ENCODE measurements at places on chromosomes 6 and 20.

- DNase-seq: peak; percentile 21
Measured at GRCh38 chr20:50636601-50637540, 54.5 kb downstream of the RIPOR3 start.

GRCh38 chr6:119020597-119021561 is 57.6 kb downstream of the FAM184A start:
- no peak for DNase-seq

- no peak for DNase-seq
Measured at GRCh38 chr6:144217797-144218196, 67.3 kb upstream of the UTRN start.

DNA sequence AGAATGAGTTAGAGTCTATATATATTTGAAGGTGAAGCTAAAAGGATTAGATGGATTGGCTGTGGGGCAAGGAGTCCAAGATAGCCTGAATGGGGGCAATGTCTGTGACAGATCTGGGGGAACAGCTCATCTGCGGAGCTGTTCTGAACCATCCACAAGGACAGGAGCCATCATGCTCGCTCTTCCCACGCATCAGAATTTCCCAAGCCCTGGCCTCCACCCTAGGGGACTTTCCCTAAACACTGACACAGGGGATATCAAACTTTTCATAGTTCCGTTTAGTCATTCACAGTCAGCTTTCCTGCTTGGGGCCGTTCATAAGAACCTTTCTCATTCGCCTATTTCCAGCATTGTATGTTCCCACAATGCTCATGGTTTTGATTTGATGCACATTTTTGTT is 37.6 kb upstream of the CCN6 start:
- peak; percentile 10 for DNase-seq

DNA sequence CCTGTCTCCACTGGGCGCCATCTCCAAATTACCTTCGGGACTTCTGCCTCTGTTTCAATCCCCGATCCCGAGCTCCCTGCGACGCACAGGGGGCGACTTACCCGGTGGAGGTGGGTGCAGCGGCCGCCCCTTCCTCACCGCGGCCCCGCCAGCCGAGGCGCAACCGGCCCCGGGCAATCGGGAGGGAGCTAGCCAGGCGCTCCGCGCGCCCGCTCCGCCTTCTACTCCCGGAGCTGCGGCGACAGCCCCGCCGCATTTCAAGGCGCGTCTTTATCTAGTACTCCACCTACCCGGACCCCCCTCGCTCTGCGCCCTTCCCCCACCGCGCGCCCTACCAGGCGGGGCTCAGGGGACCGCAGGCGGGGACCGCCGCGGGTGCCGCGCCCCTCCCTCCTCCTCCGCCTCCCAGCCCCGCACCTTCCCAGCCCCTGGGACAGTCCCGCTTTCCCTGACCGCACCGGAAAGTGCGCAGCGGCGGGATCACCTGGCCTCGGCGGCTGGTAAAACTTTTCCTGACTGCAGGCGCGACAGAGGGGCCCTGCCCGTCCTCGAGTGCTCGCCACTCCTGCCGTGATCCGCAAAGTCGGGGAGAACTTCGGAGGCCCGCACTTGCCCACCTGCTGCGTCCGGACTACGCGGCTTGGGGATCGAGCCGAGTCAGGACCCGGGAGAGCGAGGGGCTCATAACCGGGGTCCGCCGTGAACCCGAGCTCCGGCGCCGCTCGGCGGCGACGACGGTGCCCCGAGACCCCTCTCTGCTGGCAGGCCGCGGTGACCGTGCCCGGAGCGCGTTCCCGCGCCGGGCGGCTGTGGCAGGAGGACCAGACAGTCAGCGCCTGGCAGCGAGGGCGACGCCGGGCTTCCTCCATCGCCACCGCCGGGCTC is 8.0 kb upstream of the NKX2-2 start:
- no peak for DNase-seq

DNA sequence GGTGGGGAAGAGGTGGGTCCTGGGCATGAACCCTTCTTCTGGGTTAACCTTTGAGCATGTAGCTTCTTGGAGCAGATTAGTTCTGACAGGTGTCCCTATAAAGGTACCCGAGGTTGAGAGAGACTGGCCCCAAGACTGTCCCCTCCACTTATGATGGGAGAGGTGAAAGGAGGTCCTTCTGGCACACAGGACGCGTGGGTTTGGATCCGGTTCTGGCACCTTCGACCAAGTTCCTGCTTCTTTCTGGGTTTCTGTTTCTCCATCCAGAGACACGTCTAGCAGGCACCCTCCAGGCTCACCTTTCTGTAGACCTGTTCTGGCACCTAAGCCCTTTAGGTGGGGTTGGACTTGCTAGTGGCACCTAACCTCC is 4.1 kb downstream of the PAX1 start:
- no peak for DNase-seq

DNA sequence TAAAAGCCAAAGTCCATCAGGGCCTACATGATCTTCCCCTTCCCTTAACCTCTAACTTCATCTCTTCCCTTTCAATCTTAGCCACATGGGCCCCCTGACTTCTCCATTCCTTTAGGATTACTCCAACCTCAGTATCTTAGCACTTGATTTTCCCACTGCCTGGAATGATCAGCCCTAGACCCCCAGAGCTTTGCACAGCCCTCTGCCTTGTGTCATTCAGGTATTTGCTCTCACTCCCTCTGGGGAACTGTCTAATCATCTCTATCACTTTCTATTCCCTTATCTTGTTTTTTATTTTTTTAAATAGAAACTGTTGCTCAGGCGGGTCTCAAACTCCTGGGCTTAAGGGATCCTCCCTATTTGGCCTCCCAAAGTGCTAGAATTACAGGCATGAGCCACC is 13.3 kb upstream of the ZNFX1 start:
- DNase-seq: no peak

GRCh38 chr6:54892831-54893230 is 46.3 kb downstream of the FAM83B start:
- DNase-seq: peak; percentile 29

GRCh38 chr20:20668639-20669038 is 43.8 kb downstream of the RALGAPA2 start:
- DNase-seq: no peak
